ENCODE measurements at places on chromosomes 5 and 9. TPM values are rescaled to one million over a fixed set of nuclear protein-coding genes. Genes with fewer than 3 reads are reported as not detected.

GRCh38 chr5:53537711-53538110 lies 22.7 kb upstream of the NDUFS4 start:
- no peak for DNase-seq

- no peak for DNase-seq
Measured at GRCh38 chr5:44835693-44836092, 26.9 kb downstream of the MRPS30 start.

GRCh38 chr5:124194282-124194681 lies 552.2 kb downstream of the ZNF608 start:
- DNase-seq, result no peak

Gene FGF10
- not detected for total RNA-seq

Gene PCDHGB7
- total RNA-seq, result 0.23 TPM

Gene IFNK
- total RNA-seq, result not detected

Gene CORO2A
- 0.96 TPM for total RNA-seq
